ENCODE measurements at places on chromosomes 1 and 21.

GRCh38 chr1:44678626-44679025 is 4.1 kb downstream of the ARMH1 start:
- DNase-seq, result no peak

DNA sequence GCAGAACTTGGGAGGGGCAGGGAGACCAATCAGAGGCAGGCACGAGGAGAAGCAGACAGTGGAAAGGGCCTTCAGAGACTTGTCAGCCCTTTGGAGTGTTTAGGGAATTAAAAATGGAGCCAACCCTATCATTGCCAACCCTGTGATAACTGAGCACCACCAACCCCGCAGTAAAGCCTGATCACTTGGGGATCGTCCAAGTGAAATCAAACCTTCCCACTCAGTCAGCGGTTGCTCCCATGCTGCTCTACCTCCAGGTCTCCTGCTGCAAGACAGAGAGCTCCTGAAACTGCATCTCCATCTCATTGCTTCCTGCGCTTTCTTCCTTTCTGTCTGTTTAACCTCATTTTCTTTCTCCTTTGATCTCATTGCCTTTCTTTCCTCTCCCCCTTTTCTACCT is 4.8 kb upstream of the ACKR1 start:
- no peak for DNase-seq

DNA sequence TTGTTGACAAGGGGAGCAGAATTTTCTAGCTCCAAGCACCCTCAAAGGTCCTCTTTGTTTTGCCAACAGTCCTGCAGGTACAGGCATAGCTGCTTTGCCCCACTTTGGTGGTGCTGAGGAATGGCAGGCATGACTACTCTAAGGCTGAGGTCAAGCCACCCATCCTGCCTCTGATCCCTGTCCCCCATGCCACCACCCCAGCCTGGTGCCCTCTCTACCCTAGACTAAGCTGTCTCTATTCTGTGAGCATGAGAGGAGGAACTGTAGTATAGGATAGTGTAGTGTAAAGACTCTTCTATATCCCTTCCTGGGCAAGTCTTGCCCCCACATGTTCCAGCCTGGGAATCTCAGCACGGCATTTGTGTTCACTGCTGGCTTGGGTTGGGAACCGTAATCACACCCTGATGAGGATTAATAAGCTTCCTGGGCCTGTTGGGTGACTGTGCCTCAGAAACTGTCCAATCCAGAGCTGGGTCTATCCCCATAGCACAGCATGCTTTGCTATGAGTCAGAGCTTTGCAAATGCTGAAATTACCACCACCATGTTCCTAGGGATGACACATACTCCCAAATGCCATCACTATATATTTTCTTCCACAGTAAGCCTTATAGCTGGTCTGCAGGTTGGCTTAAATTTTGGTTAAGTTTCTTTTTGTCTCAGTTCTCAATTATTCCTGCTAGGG is 105.7 kb upstream of the PPP2R5A start:
- DNase-seq, result peak; percentile 17

DNA sequence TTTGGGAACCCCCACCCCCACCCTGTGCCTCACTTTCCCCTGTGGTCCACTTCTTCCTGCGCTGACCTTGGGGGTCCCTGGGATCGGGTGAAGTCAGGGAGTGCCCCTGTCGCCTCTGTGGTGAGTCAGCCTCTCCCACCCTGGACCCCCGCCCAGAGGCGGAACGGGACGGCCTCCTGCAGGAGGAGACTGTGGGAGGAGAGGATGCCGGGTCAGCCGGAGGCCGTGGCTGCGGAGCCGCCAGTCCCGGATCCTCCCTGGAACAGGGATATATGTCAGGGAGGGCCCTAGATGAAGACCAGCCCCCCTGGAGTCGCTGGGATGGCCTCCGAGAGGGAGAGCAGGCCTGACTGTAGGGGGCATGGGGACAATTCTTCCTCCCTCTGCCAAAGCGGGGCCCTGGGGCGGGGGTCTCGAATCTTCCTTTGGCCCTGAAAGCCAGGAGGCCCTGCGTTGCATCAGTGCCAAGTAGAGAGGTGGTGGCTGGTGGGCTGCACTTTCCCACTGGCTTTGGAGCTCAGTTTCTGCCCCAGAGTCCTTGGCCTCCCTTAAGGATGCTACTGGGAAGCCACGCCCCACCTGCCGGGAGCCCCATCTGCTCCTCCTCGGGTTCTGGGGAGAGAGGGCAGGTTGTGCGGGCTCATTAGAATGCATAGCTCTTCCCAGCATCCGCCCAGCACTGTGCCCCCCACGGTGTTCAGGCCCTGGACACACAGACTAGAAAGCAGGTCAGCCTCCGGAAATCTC is 930 bp downstream of the ARHGEF10L start:
- peak; percentile 61 for DNase-seq

DNA sequence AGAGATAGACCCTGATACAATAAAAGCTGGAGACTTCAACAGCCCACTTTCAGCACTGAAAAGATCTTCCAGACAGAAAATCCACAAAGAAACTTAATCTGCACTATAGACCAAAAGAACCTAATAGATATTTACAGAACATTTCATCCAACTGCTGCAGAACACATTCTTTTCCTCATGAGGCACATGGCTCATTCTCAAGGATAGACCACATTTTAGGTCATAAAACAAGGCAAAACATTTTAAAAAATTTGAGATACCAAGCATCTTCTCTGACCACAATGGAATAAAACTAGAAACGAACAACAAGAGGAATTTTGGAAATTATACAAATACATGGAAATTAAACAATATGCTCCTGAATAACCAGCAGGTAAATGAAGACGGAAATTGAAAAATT is 15.0 kb upstream of the IL20 start:
- no peak for DNase-seq

DNA sequence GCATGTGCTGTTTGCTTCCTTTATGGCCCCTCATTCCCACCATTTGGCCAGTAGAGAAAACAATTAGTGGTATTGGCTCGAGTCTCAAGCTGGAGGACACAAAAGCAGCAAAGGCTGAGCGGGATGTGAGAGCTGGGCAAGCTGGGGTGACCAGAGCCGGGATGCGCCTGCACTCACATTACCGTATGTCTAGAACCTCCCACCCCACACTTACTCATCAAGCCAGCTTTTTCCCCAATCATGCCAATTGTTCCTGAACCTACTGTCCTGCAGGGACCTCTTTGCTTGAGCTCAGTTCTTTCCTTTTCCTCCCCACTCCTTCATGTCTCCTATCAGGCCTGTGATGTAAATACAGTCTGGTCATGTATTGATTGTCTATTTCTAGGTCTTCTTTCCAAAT is 45.9 kb downstream of the KIRREL1 start:
- DNase-seq, result no peak

- DNase-seq, result no peak
These were observed 245.9 kb downstream of the KAZN start for GRCh38 chr1:14844356-14844755.

DNA sequence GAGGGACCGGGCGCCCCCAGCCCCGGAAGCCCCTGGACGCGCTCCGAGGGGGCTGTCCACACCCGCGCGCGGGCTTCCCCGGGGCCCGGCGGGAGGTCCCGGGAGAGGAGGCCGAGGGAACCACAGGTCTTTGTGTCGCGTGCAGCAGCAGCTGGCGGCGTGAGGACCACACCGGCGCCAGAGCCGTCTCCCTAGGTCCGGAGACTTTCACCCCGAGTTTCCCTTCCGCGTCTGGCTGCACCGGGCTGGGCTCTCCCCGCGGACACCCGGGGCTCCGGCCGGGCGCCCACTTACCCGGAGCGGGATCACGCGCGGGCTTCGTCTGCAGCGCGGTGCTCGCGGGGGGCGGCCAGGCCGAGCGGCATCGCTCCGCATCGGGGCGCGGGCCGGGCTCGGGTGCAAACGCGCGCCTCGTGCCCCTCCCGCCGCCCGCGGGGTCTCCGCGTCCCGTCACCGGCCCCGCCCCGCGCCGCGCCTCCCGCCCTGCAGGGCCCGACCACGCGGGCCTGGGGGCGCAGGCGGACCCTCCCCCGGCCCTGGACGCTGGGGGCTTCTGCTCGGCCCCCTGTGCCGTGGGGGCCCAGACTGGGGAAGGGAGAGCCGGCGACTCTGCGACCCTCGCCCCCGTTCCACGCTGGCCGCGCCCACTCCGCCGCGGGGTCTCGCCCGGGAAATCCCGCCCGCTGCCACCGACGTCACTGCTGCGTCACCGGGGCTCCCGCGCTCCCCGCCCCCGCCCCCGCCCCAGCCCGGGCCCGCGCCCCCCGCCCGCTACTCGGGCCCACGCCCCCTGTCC is at the start of gene GNG4:
GNG4 (minus strand) TSS at position 417 of the 796 bp plus-strand sequence. CDS start 65,946 bp downstream, outside the sequence.
- peak; percentile 79 for DNase-seq

DNA sequence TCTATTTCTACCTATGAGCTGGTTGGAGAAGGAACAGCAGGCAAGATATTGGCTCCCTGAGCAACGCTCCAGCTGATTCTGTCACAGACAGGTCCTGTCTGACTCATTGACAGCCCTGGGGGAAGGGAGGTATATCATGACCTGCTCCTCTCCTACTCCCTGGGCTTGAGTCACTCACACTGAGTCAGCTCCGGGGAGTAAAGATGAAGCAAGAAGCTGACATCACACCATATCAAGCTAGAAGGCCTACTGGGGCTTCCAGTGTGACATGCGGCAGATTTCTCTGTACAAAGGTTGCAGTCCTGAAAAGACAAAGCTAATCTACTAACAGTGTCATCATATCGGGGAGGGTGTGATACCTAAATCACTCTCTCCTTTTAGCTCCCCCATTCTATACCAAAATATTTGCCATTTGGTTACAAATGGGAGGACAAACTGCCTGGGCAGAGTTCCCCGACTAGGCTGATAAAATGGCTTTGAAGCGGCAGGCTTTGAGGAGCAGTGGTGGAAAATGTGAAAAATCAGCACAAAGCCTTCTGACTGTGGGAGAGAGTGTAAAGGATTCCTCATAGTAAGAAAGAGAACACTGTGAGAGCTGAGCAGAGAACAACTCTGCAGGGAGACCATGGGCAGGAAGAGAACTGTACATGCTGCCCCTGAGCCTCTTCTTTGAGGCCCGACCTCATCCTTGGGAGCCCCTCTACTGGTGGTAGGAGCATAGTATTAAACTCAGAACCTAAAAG is 15.5 kb downstream of the PI4KB start:
- DNase-seq, result peak; percentile 85

- DNase-seq, result no peak
These were observed 91.5 kb upstream of the F3 start for GRCh38 chr1:94633051-94633450.

GRCh38 chr1:40986328-40986783 is 6.9 kb downstream of the CTPS1 start:
- no peak for DNase-seq

DNA sequence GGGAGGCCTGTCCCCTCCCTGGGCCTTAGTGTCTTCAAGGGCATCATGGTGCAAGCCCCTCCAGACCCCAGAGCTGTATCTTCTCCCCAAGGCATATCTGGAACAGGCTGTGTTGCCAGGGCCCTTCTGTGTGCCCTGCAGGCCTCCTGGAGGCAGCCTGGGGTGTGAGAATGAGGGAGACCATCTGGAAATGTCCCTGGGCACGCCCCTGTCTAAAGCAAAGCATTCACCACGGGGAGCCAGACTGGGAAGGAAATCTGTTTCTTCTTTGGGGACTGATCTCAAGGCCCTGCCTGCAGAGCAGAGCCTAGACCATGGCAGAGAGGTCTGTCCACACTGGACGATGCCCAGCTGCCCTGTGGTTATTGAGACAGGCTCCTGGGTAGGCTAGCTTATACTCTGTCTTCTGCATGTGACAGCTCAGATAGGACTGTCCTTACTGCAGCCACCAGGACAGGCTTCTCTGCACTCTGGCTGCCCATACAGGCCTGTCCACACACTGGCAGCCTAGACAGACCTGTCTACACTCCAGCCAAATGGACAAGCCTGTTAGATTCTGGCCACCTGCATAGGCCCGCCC is 24.6 kb downstream of the PODN start:
- DNase-seq, result no peak

DNA sequence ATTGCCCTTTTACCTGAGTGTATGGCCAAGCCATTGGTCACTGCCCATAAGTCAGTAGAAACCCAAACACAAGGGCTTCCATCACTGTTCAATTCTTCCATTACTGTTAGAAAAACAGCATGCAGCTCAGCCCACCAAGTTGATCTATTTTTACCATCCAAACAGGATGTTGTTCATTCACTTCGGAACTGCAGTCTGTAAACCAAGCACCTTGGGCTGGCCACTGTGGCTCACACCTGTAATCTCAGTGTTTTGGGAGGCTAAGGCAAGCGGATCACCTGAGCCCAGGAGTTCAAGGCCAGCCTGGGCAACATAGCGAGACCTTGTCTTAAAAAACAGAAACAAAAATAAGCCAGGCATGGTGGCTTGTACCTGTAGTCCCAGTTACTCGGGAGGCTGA is 8.7 kb upstream of the MFSD2A start:
- no peak for DNase-seq

DNA sequence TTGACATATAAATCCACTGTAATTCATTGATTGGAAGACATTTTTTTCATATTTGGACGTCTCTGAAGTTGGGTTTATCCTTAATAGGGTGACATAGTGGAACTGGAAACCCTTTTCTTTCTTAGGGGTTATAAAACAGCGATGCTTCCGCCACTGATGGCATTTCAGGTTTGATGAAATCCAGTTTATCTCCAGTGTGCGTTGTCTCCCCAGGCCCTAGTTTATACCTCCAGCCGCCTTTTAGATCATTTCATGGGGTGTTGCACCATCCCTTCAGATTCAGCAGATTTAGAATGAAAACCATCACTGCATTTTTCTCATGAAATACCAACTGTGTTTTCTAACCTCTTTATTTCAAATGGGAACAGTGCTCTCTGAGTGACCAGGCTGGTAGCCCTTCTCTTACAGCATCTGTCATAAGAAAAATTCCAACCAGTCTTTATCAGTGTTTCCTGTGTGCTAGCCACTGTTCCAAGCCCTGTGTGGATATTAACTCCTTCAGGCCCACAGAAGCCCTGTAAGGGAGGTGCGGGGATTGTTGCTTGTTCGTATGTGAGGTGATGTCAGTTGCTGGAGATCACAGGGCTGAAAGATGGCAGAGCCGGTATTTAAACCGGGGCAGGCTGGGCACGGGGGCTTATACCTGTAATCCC is 19.0 kb downstream of the H6PD start:
- no peak for DNase-seq

DNA sequence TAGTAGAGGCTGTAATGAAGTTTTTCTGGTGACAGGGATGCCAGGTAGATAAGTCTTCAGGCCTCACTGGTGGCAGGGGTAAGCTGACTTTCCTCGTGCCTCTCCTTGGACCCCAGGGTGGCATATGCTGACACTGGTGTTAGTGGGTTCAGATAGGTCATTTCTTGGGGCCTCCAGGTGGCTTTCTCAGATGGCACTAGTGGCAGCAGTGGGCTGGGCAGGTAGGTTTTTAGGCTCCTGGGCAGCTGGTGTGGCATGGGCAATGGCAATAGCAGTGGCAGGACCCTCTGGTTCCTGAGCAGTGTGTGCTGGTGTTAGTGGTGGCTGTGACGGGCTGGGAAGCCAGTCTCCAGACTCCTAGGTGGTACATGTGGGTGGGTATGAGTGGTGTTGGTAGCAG is 140.3 kb downstream of the PTBP2 start:
- DNase-seq, result no peak
